Psoas muscle (tissue), 8 donors: ENCODE measurements at places on chromosomes 13 and 19. TPM values are rescaled to one million over a fixed set of nuclear protein-coding genes. Genes with fewer than 3 reads are reported as not detected.

DNA sequence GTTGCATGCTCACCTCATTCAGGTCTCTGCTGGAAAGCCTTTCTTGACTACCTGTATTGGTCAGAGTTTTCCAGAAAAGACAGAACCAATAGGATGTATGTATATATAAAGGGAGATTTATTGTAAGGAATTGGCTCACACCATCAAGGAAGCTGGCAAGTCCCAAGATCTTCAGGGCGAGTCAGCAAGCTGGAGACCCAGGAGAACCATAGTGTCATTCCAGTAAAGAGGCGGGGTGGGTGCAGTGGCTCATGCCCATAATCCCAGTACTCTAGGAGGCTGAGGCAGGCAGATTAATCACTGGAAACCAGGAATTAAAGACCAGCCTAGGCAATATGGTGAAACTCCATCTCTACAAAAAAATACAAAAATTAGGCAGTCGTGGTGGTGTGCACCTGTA, 30.4 kb upstream of the FARP1 start:
- H3K36me3 ChIP-seq, result no peaks in the 10 kb centered on the region
- no peak for DNase-seq
- H3K4me1 ChIP-seq, result no peaks in the 10 kb centered on the region
- H3K4me3 ChIP-seq, result no peak overlapping the region
- no peaks in the 10 kb centered on the region for H3K27me3 ChIP-seq

TDRD12 gene
- 0.28 TPM for total RNA-seq

DNA sequence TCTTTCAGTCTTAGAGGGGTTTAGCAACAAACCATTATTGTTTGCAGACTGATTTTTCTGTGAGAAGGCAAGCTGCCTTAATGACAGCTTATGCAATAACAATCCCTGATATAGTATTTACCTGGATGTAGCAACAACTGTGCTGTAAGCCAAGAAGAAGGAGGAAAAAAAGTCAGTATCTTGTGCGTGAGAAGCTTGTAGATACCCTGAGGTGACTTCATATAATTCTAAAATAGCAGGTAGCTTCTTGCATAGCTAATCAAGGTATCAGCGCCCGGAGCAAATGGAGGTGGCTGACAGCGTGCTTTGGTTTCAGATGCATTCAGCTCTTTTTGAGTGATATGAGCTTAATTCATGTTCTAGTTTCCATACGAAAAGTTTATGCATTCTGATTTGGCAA, 309.8 kb downstream of the KLF5 start:
- H3K36me3 ChIP-seq, result no peaks in the 10 kb centered on the region
- no peak for DNase-seq
- H3K27ac ChIP-seq, result no peak overlapping the region
- no peak overlapping the region for H3K4me3 ChIP-seq

DNA sequence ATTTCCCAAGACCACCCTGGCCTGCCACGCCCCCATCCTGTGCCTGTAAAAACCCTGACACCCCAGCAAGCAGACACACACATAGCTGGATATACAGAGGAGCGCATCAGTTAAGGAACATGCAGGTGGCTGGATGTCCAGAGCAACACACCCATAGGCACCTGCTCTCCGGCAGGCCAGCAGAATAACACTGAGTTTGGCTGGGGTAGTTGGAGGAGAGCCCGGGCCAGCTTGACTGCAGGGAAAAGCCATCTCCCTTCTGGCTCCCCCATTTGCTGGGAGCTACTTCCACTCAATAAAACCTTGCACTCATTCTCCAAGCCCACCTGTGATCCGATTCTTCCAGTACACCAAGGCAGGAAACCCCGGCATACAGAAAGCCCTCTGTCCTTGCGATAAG, 8.9 kb downstream of the RASL11A start:
- peaks cover 2% of the 10 kb centered on the region for H3K27me3 ChIP-seq
- DNase-seq, result no peak
- H3K4me3 ChIP-seq, result no peak overlapping the region
- H3K4me1 ChIP-seq, result no peaks in the 10 kb centered on the region

XAB2 gene
- total RNA-seq, result 36.3 TPM

GRCh38 chr13:39760521-39760920, 105.1 kb downstream of the COG6 start:
- no peak overlapping the region for H3K4me3 ChIP-seq
- no peak for DNase-seq
- H3K4me1 ChIP-seq, result no peaks in the 10 kb centered on the region
- no peaks in the 10 kb centered on the region for H3K27me3 ChIP-seq
- H3K36me3 ChIP-seq, result no peaks in the 10 kb centered on the region

DNA sequence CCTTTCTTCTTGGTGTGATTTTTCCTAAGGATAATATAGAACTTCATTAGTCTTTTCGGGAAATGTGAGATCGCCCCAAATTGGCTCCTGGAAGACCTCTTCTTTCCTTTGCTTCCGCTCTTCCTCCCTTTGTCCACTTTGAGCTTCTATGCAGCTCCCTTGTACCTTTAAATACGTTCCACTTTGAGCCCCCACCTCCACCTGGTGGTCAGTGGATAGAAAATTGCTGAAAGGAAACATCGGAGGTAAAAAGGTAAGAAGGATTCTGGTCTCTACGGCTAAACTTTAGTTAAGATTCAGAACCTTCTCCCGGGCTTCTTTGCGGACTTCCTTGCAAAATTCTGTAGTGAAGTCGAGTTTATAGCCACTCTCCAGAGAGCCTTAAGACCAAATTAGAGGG, 55.0 kb upstream of the TM9SF2 start:
- H3K27me3 ChIP-seq, result peaks cover 12% of the 10 kb centered on the region
- H3K27ac ChIP-seq, result no peak overlapping the region
- H3K4me1 ChIP-seq, result no peaks in the 10 kb centered on the region
- DNase-seq, result no peak
- H3K36me3 ChIP-seq, result no peaks in the 10 kb centered on the region

KLK15 gene
- not detected for total RNA-seq

S1PR2 gene
- total RNA-seq, result 2.0 TPM

- peak overlapping the region; percentile 95 for H3K27ac ChIP-seq
- DNase-seq, result no peak
- no peaks in the 10 kb centered on the region for H3K27me3 ChIP-seq
- H3K4me3 ChIP-seq, result peak overlapping the region; percentile 49
Observed at GRCh38 chr19:38665219-38665931, 17.9 kb downstream of the ACTN4 start.

GRCh38 chr19:12993562-12993961, 1.7 kb upstream of the NFIX start:
- no peaks in the 10 kb centered on the region for H3K27me3 ChIP-seq
- H3K27ac ChIP-seq, result peak overlapping the region; percentile 85
- H3K4me3 ChIP-seq, result no peak overlapping the region
- peaks cover under 1% of the 10 kb centered on the region for H3K36me3 ChIP-seq
- peaks cover 14% of the 10 kb centered on the region for H3K4me1 ChIP-seq

NXNL1 gene
- 0.43 TPM for total RNA-seq

DNA sequence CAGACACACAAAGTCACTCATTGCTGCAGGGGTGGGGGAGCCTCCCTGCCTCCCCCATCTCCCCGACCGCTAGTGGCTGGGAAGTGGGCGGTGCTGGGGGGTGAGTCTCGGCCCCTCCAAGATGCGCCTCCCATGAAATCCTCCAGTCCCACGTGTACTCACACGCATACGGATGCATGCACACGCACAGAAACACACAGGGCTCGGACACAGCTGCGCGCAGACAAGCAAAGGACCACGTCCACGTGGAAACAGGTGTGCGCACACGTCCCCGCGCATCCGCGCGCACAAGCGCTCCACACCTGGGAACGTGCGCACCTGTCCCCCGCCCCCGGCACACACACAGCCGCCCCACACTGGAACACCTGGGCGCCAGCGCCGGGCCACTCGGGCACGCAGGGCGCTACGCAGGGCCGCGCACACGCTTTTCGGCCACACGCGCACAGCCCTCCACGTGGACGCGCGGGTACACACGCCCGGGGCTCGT, 687 bp downstream of the MATK start:
- no peak for DNase-seq
- H3K27ac ChIP-seq, result no peak overlapping the region
- no peaks in the 10 kb centered on the region for H3K4me1 ChIP-seq
- peaks cover 20% of the 10 kb centered on the region for H3K27me3 ChIP-seq
- H3K4me3 ChIP-seq, result peak overlapping the region; percentile 18

- no peaks in the 10 kb centered on the region for H3K36me3 ChIP-seq
- no peak overlapping the region for H3K4me3 ChIP-seq
- no peak overlapping the region for H3K27ac ChIP-seq
Observed at GRCh38 chr19:48196321-48196763, 25.9 kb downstream of the ZSWIM9 start.

DNA sequence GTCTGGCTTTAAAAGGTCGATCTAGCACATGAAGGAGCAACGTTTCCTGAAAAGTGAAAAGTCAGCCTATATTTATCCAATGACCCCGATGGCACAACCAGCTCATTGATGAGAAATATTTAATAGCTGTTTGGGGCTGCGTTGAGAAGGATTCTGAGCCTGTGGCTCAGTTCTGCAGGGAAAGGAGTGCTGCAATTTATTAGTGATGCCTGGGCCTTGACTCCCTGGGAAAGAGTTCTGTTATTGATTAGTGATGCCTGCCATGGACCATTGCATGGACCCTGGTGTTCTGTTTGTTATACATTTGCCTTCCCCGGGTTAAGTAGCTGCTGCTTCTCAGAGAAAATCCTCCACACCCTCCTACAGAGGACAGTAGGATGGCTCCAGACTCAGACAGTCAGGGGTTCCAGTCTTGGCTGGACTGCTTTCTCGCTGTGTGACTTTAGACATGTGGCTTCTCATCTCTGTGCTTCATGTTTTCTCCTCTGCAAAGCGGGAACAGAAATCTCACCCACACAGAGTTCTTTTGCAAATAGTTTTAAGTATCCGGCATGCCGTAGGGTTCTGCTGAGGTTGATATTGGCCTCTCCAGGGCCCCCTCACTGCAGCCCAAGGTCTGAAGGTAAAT, 17.7 kb upstream of the PTPRS start:
- H3K36me3 ChIP-seq, result no peaks in the 10 kb centered on the region
- no peak overlapping the region for H3K4me3 ChIP-seq
- no peak for DNase-seq
- H3K27me3 ChIP-seq, result peaks cover 2% of the 10 kb centered on the region
- H3K27ac ChIP-seq, result no peak overlapping the region

FFAR1 gene
- not detected for total RNA-seq

ZNF571 gene
- total RNA-seq, result 2.0 TPM

- no peak overlapping the region for H3K4me3 ChIP-seq
- no peaks in the 10 kb centered on the region for H3K27me3 ChIP-seq
- no peaks in the 10 kb centered on the region for H3K4me1 ChIP-seq
Observed at GRCh38 chr13:106034201-106034600, 501.3 kb downstream of the EFNB2 start.

DNA sequence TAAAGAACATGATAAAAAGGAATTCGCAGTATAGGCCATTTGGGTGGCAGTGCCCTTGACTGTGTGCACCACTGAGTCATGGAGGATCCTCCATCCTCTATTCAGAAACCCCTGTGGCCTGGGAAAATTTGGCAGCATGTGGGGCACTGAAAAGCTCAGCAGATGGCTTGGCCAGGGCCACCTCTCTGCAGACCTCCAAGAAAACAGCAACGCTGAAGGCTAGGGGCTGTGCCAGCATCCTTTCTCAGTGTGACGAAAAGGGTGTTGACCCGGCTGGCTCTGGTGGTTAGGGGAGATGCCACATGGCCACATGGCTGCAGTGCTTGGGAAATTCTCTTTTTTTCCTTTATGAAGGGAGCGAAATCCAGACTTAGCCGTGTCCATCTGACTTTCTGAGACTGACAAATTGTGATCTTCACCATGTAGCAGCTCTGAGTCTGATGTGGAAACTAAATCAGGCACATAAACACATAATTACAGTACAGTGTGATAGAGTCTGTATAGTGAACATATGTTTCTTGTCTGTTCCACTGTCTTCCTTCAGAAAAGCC, 178.0 kb downstream of the KCTD12 start:
- H3K4me3 ChIP-seq, result no peak overlapping the region
- no peak overlapping the region for H3K27ac ChIP-seq
- H3K36me3 ChIP-seq, result no peaks in the 10 kb centered on the region
- H3K27me3 ChIP-seq, result no peaks in the 10 kb centered on the region
- DNase-seq, result no peak
- H3K4me1 ChIP-seq, result no peaks in the 10 kb centered on the region

NALCN gene
- total RNA-seq, result 0.05 TPM

DNA sequence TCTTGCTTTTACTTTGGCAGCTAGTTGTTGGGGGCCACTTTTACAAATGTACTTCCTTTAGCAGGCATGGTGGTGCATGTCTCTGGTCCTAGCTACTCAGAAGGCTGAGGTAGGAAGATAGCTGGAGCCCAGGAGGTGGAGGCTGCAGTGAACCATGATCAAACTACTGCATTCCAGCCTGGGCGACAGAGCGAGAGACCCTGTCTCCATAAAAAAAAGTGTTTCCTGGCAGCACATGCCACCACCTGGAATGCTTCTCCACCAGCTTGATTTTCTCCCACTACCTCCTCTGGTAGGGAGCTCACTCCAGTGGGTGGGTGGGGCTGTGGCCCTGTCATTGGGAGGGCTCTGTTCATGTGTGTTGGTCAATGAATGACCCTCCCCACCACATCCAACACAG, 12.5 kb downstream of the FZR1 start:
- no peak for DNase-seq
- no peaks in the 10 kb centered on the region for H3K27me3 ChIP-seq
- H3K4me3 ChIP-seq, result no peak overlapping the region
- no peak overlapping the region for H3K27ac ChIP-seq
- H3K4me1 ChIP-seq, result peaks cover 15% of the 10 kb centered on the region

CTXN1 gene
- total RNA-seq, result not detected
